ENCODE measurements at places on chromosomes 2 and 18.

- DNase-seq, result no peak
Observed at GRCh38 chr2:3246928-3247714, 130.5 kb downstream of the EIPR1 start.

- no peak for DNase-seq
Observed at GRCh38 chr2:197673606-197674005, 1.8 kb downstream of the RFTN2 start.

DNA sequence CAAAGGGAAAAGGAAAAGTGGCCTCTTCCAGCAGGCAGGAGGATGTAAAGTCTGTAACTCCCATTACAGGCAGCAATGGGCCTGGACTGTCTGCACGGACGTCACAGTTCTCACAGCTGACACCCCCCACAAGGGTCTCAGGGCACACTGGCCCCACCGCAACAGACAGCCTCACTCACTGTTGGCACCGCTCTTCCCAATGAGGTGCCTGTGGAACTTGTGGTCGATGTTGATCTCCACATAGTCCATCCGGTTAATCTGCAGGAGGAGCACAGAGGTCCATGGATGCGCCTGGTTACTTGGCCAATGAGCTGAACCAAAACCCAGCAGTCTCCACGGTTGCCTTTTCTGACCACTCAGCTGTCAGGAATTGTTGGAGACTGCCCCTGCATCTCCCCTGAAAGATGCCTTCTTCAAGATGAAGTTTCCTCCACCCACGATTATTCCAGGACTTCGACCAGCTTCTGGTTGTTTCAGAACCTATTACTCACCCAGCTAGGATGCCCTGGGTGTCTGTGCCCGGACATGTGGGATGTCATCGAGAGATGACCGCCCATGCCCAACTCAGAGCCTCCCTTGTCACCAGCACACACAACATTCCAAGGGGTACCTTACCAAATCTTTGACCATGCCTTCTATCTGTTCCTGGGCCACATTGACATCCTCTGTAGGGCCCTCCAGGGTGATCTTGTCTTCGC lies 62.5 kb downstream of the HDLBP start:
- DNase-seq, result no peak

DNA sequence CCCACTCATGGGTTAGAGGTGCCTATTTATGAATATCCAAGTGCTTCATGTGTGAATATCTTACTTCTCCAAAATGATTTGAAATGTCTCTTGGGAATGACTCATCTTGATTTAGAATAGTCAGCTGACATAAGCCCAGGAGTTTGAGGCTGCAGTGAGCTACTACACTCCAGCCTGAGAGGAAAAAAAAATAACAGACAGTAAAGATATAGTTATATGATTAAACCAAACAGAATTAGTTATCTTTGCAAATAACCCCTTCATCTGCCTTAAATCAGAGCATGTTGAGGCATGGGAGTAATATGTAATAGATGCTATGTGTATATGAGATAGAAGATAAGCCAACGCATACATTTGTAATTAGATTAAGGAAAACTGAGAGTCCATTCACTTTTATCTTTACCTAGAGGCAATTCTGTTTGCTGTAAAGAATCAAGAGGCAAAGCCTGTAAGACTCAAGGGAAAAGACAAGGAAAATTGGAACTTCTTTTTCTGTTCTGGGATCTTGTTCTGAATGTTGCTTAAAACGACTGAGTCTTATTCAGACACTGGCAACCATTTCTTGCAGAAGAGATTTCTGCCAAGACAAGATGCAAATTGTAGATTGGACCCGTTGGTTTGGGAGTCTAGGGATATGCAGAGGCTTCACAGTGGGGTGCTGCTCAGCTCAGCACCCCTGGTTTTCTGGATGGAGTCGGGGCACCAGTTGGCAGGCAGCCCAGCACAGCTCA lies 104.4 kb downstream of the LIPG start:
- no peak for DNase-seq

DNA sequence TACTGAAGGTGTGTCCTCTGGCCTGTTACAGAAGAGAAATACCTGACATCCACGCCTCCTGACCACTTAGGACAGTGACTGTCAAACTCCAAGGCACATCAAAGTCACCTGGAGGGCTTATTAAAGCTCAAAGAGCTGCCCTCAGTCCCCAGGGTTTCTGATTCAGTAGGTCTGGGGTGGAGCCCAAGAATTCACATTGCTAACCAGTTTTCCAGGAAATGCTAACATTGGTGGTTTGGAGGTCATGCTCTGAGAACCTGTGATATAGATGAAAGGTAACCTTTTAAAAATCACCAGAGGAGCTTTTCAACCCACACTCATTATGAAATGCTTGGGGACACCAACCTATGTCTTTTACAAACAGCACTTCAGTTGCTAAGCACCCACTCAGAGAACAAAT lies 172.3 kb downstream of the ALK start:
- no peak for DNase-seq

- DNase-seq, result no peak
Observed at GRCh38 chr2:88870267-88870839, 178.9 kb downstream of the RPIA start.

GRCh38 chr2:151781642-151782041 lies 46.6 kb downstream of the ARL5A start:
- DNase-seq, result no peak

DNA sequence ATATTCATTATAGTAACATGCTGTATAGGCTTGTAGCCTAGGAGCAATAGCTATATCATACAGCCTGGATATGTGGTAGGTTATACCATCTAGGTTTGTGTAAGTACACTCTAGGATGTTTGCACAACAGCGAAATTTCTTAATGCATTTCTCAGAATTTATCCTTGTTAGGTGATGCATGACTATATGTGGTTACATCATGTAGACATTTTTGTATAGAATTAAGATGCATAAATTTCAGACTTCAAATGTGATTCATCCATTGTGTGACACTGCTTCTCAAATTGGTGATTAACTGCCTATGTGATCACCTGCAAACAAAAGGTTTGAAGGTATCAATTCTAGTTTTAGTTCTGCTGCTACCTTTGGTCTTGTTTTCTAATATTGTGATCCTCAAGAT lies 1787.0 kb upstream of the PIK3C3 start:
- DNase-seq, result no peak

DNA sequence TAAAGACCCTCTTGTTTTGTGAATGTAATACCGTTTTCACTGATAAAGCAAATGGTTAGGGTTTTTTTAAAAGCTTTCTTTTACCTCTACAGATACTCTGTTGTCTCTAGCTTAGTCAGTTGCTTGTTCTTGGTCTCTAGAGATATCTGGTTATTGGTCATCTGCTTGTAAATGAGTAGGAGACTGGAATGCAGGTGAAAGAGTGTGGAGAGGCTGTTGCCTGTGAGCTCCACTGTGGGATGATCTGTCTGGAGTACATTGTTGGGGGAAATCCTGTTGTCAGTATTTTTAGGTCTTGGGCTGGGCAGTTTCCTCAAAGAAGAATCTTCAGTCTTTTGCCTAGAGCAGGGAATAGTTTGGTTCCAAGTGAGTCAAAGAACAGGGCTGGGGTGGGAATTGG lies 67.7 kb downstream of the SMCHD1 start:
- DNase-seq, result no peak

- DNase-seq, result no peak
Observed at GRCh38 chr2:233823731-233824121, 30.6 kb downstream of the HJURP start.

DNA sequence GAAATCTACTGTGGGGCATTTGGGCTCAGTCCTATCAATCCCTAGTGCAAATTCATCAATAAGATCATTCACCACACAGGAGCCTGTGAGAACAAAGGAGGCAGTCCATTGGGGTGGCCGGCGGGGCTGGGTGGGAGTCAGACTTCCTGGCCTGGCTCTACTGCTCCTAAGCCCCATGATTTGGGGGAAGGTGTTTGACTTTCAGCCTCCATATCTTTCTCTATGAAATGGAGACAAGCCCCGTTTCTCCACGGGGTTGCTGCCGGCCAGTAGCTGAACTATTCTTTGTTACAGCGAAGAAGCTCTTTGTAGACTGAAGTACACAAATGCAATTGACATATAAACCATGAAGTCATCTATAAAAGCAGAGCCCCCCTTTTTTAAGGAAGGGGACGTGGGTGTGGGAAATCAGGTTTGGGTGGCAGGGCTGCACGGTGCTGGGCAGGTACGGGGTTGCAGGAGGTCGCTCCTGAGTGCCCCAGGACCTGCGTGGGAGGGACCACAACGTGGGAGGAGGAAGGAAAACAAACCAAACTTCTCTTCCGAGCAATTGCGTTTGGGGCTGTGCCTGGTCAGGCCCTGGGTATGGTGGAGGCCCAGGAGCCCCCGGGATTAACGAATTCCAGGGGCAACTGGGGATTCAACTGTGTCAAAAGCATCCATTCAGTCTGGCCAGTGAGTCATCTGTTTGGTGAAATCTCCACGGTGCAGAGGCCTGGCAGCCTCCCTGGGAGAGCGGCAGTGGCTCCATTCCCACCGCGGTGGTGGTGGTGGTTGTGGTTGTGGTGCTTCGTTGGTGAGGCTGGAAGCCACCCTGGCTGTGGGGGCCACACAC lies 18.2 kb downstream of the FBLN7 start:
- peak; percentile 52 for DNase-seq

- DNase-seq, result no peak
Observed at GRCh38 chr2:218033590-218034496, 31.0 kb upstream of the TNS1 start.

GRCh38 chr2:134217924-134218323 lies 35.9 kb upstream of the MGAT5 start:
- peak; percentile 80 for DNase-seq

DNA sequence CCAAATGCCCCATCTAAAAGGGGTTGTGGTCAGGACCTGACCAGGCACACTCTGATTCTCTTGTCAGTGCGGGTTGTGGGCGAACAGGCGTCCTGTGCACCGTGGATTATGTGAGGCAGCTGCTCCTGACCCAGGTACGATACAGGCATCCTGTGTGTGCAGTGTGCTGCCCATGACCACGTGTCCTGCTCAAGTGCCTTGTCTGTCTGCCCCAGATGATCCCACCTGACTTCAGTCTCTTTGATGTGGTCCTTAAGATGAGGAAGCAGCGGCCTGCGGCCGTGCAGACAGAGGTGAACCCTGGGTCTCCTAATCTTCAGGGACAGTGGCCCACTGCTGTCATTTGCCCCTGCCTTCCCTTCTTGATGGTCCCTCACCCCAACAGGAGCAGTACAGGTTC lies 14.6 kb downstream of the PTPN18 start:
- peak; percentile 59 for DNase-seq

DNA sequence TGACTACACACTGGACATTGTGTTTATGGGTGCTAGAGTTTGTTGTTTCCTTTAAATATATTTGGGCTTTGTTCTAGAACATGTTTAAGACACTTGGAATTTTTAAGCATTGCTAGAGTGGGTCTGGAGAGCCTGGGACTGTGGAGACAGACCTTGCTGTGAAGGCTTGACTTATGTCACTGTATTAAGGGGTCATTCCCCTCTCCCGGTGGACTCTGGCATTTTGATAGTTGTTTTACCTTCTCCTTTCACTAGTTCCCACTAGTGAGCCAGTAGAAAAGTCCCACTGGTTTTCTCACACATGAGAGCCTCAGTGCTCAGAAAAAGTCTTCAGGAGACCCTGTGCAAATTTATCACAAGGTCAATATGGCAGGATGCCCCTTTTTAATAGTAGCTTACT lies 18.6 kb downstream of the ADNP2 start:
- no peak for DNase-seq

DNA sequence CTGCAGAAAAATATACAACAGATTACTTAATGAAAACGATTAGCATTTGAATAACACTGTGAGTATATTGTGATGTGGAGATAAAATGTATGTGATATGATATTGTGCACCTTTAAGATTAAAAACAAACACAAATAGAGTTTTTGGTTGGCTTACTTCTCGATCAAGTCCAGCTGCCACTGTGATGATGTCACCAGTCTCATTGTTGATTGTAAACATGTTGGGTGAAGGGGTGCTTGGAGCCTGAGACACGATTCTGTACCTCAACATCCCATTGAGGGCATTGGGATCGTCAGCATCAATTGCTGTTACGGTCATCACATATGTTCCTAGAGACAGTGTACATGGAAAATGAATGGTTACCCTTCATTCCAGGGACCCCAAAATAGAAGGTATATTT lies 174.1 kb downstream of the CDH2 start:
- DNase-seq, result no peak

DNA sequence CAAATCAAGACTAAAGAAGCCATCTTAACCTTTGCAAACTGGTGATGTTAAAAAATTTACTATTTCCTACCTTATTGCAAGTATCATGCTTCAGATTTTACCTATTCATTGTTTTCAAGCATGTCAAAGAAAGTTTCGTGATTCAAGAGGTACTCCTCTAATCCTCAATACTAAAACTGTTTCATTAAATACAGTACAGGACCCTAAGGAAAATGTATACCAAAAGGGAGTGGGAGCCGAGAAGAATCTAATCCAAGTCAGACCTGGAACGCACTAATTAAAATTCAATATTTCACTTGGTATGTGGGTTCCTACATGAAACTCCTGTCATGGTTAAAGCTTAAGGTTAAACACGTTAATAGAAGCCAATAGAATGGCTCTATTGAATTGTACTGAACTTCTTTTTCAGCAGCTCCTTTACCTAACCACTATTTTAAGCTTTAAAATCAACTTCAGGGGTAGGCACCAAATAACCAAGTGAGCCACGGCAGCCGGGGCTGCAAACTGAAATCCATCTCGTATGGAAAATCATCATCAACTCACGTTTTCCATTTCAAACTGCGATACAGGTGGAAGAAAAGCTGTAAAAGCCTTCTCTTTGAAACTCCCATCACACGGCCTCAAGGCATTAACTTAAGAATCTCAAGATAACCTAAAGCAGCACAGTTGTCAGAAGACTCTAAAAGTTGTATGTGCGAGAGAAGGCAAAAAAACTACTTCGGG lies 188.8 kb downstream of the ZEB2 start:
- peak; percentile 22 for DNase-seq

- DNase-seq, result no peak
Observed at GRCh38 chr2:61742955-61743354, 110.9 kb downstream of the FAM161A start.

DNA sequence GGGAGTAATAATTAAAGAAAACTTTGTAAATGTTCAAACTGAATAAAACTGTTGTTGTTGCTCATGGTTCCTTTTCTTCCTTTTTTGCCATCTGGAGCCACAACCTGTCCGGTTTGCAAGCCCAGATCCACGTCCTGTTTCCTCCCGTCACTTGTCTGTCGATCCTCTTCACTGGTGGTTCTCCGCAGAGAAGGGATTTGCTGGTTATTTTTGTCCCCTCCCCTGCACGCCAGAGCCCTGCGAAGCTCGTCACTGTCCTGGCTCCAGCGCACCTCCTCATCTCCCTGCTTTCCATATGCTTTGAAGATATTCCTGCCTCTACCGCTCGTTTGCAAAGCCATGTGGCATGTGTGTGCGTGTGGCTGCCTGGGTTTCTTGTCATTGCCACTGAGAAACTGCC lies 461.4 kb downstream of the RNF144A start:
- no peak for DNase-seq

- DNase-seq, result no peak
Observed at GRCh38 chr2:112494828-112495227, 12.9 kb downstream of the TTL start.

DNA sequence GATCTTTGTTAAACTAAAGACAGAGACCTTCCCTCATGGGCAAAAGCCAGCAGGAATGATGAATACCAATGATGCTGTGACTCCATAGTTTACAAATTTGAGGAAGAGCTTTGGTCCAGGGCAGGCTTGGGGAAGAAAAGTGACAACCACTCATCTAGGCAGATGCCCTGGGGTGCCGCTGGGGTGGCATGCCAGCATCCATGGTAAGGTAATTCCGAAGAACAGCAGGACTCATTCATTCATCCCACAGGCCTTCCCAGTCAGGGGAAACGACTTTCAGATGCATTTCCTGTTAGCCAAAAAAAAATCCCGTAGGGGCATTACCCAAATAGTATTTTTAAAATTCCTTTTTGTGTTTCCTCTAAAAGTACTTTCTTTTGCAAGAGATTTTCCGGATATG lies 180.7 kb upstream of the SERPINE2 start:
- DNase-seq, result no peak

GRCh38 chr18:29012364-29012763 lies 835.4 kb upstream of the CDH2 start:
- no peak for DNase-seq

Measured in CD4-positive, alpha-beta T cell treated with Interleukin-4 for 4 hours (primary cell).